ENCODE measurements at places on chromosomes 2 and 18. TPM values are rescaled to one million over a fixed set of nuclear protein-coding genes. Genes with fewer than 3 reads are reported as not detected.

SERPINB2 gene
- not detected for total RNA-seq

ANKRD62 gene
- not detected for total RNA-seq

DCC gene
- total RNA-seq, result not detected

DSEL gene
- 0.30 TPM for total RNA-seq

SLC9A2 gene
- total RNA-seq, result not detected

RPE gene
- total RNA-seq, result 52.6 TPM

SERPINB12 gene
- total RNA-seq, result not detected

TXNDC2 gene
- not detected for total RNA-seq

PDE11A gene
- total RNA-seq, result not detected

GRCh38 chr18:58867281-58867961, 2.7 kb downstream of the ZNF532 start:
- H3K4me1 ChIP-seq, result peaks cover 4% of the 10 kb centered on the region
- H3K27me3 ChIP-seq, result peaks cover 78% of the 10 kb centered on the region
- H3K36me3 ChIP-seq, result peaks cover 4% of the 10 kb centered on the region

DNA sequence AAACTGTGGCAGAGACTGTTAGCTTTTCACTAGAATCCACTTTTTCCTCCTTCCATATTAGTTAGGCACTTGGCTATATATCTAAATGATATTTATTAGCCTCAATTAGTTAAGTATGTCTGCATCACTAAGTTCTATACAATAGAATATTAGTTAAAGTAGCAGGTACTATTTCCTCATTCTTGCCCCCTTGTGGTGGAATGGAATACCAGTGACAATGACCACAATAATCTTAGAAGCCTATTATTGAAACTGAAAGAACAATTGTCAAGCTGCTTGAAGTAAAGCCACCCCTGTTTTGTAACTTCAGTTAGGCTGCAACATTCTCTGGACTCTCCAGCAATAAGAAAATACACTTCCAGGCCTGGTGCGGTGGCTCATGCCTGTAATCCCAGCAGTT, 476.3 kb upstream of the VWC2L start:
- H3K4me3 ChIP-seq, result no peak overlapping the region
- H3K27me3 ChIP-seq, result peaks cover 4% of the 10 kb centered on the region
- no peaks in the 10 kb centered on the region for H3K36me3 ChIP-seq
- peaks cover 2% of the 10 kb centered on the region for H3K4me1 ChIP-seq
- no peak for DNase-seq
- H3K27ac ChIP-seq, result no peak overlapping the region

DNA sequence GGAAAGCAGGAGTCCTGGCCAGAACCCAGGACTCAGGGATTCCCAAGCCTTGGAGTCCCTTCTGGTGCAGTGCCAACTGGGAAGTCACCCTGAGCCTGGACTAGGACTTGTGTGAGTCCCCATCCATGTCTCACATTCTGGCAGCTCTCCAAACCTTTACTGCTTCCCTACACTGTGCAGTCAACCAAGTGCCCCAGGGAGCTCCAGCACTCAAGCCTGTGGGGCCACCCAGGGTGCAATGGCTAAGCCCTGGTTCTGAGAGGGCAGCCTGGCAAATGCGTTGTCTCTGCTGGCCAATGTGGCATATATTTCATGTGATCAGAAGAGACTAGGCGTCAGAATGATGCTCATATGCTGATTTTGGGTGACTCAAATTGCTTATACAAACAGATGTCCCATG, 223.4 kb downstream of the SP3 start:
- H3K27me3 ChIP-seq, result peaks cover 34% of the 10 kb centered on the region
- no peak for DNase-seq
- H3K4me1 ChIP-seq, result no peaks in the 10 kb centered on the region
- H3K27ac ChIP-seq, result no peak overlapping the region
- H3K4me3 ChIP-seq, result no peak overlapping the region

GRCh38 chr18:33750366-33750765, 172.3 kb downstream of the ASXL3 start:
- H3K4me1 ChIP-seq, result no peaks in the 10 kb centered on the region
- no peaks in the 10 kb centered on the region for H3K27me3 ChIP-seq
- no peaks in the 10 kb centered on the region for H3K36me3 ChIP-seq
- no peak for DNase-seq
- H3K4me3 ChIP-seq, result no peak overlapping the region
- H3K27ac ChIP-seq, result no peak overlapping the region

DNA sequence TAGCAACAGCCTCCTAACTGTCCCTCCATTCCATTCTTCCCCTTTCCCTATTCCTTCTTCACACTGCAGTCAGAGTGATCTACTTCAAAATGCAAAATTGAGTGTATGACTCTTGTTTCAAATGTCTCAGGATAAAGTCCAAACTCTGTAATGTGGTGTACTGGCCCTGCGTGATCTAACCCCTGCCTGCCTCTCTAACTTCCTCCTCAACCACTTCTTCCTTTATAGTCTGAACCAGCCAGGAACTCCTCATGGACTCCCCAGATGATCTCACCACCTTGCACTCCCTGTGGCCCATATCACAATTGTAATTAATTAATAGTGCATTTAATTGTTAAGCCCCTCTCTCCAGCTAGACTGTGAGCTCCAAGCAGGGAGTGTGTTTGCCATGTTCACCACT, 3.1 kb upstream of the B3GNT2 start:
- no peak overlapping the region for H3K27ac ChIP-seq
- H3K4me1 ChIP-seq, result peaks cover 2% of the 10 kb centered on the region
- peaks cover 6% of the 10 kb centered on the region for H3K36me3 ChIP-seq
- no peak overlapping the region for H3K4me3 ChIP-seq
- no peak for DNase-seq

GRCh38 chr2:120592084-120592483, 143.6 kb upstream of the GLI2 start:
- H3K4me3 ChIP-seq, result no peak overlapping the region
- DNase-seq, result no peak
- no peaks in the 10 kb centered on the region for H3K4me1 ChIP-seq
- H3K27ac ChIP-seq, result no peak overlapping the region

- H3K36me3 ChIP-seq, result no peaks in the 10 kb centered on the region
- peaks cover 75% of the 10 kb centered on the region for H3K27me3 ChIP-seq
- no peak overlapping the region for H3K27ac ChIP-seq
- no peak overlapping the region for H3K4me3 ChIP-seq
Measured at GRCh38 chr2:218852911-218853667, 6.5 kb upstream of the WNT6 start.

DNA sequence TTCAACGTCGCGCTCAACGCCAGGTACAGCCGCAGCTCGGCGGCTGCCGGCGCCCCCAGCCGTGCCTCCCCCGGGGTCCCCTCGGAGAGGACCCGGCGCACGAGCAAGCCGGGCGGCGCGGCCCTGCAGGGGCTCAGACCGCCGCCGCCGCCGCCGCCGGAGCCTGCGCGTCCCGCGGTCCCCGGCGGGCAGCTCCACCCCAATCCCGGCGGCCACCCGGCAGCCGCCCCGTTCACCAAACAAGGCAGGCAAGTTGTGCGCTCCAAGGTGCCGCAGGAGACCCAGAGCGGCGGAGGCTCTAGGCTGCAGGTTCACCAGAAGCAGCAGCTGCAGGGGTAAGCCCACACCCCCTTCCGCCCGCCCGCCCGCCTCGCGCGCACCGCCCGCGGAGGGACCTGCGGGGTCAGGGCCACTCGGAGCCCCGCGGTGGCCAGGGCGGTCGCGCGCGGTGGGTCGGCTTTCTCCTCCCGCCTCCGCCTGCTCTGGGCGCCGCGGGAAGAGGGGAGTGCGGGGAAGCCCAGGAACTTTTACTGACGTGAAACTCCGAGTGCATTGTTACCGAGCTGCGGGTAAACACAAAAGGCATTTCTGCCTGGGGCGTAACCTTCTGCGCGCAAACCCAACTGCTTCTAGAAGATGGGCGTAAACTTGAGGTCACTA, 861 bp downstream of the LTBP1 start:
- no peaks in the 10 kb centered on the region for H3K36me3 ChIP-seq
- H3K4me1 ChIP-seq, result peaks cover 16% of the 10 kb centered on the region
- no peak overlapping the region for H3K27ac ChIP-seq
- peaks cover 63% of the 10 kb centered on the region for H3K27me3 ChIP-seq
- peak; percentile 34 for DNase-seq

DNA sequence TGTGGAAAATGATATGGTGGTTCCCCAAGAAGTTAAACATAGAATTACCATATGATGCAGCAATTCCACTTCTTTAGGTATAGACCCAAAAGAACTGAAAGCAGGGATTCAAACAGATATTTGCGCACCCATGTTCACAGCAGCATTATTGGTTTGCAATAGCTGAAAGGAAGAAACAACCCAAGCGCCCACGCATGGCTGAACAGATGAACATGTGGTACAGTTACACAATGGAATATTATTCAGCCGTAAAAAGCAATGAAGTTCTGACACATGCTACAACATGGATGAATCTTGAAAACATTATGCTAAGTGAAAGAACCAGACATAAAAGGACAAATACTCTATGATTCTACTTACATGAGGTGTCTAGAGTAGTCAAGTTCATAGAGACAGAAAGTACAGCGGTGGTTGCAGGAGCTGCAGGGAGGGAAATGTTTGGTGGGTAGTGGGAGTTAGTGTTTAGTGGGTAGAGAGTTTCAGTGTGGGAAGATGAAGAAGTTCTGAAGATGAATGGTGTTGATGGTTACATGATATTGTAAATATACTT, 26.7 kb upstream of the ASPRV1 start:
- no peak overlapping the region for H3K4me3 ChIP-seq
- H3K4me1 ChIP-seq, result peaks cover 3% of the 10 kb centered on the region
- H3K27me3 ChIP-seq, result no peaks in the 10 kb centered on the region

GRCh38 chr2:104472076-104472475, 381.8 kb upstream of the POU3F3 start:
- no peak overlapping the region for H3K4me3 ChIP-seq
- peaks cover 17% of the 10 kb centered on the region for H3K27me3 ChIP-seq
- no peaks in the 10 kb centered on the region for H3K36me3 ChIP-seq
- H3K4me1 ChIP-seq, result no peaks in the 10 kb centered on the region
- DNase-seq, result no peak

GRCh38 chr2:11710210-11710609, 36.2 kb upstream of the LPIN1 start:
- no peak overlapping the region for H3K27ac ChIP-seq
- no peaks in the 10 kb centered on the region for H3K27me3 ChIP-seq
- H3K36me3 ChIP-seq, result no peaks in the 10 kb centered on the region
- H3K4me1 ChIP-seq, result peaks cover 4% of the 10 kb centered on the region

GRCh38 chr2:237171396-237171795, 85.7 kb downstream of the COPS8 start:
- no peak overlapping the region for H3K27ac ChIP-seq
- no peaks in the 10 kb centered on the region for H3K36me3 ChIP-seq
- H3K27me3 ChIP-seq, result peaks cover 16% of the 10 kb centered on the region
- H3K4me3 ChIP-seq, result no peak overlapping the region
- DNase-seq, result no peak

DNA sequence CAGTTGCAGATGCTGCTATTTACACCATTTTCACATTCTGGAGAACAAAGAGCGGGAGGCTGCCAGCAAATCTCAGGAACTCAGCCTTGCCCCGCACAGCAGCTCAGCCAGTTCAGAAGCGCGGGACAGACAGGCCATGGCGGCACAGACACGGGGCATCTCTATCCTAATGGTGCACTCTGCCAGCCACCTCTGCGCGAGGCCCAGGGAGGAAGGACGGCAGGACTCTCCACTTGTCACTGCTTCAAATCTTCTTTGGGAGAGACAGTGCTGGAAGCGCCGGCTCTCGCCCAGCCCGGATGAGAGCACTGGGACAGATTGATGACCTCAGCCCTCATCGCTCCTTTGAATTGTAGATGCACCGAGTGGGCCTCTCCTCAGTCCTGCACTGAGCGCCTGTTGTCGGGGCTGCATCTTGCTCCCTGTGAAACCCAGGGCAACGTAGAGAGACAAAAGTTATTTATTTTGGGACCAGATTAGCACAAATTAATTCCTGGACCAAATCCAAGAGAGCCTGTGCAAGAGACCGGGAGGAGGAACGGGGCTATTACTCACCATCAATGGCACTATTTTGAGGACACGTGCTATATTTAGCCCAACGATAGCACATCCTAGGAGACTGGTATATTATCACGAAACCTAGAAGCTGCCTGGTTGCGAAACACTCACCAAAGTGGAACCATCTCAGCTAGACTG, 211.4 kb upstream of the SMIM21 start:
- DNase-seq, result no peak
- H3K27me3 ChIP-seq, result no peaks in the 10 kb centered on the region
- no peaks in the 10 kb centered on the region for H3K36me3 ChIP-seq
- no peak overlapping the region for H3K4me3 ChIP-seq

- no peaks in the 10 kb centered on the region for H3K4me1 ChIP-seq
- peak; percentile 44 for DNase-seq
- H3K4me3 ChIP-seq, result no peak overlapping the region
- no peak overlapping the region for H3K27ac ChIP-seq
Measured at GRCh38 chr2:16756831-16757644, 91.4 kb upstream of the CYRIA start.

- H3K4me3 ChIP-seq, result no peak overlapping the region
- H3K4me1 ChIP-seq, result peaks cover 9% of the 10 kb centered on the region
- no peak for DNase-seq
- no peak overlapping the region for H3K27ac ChIP-seq
- no peaks in the 10 kb centered on the region for H3K27me3 ChIP-seq
Measured at GRCh38 chr2:189836644-189837043, 52.4 kb downstream of the PMS1 start.

- no peak overlapping the region for H3K27ac ChIP-seq
- no peaks in the 10 kb centered on the region for H3K4me1 ChIP-seq
- no peaks in the 10 kb centered on the region for H3K36me3 ChIP-seq
- H3K27me3 ChIP-seq, result peaks cover 40% of the 10 kb centered on the region
- no peak overlapping the region for H3K4me3 ChIP-seq
- DNase-seq, result no peak
Measured at GRCh38 chr2:45026924-45027450, 17.7 kb upstream of the SIX2 start.

- no peak for DNase-seq
- no peaks in the 10 kb centered on the region for H3K27me3 ChIP-seq
- H3K4me3 ChIP-seq, result no peak overlapping the region
- H3K27ac ChIP-seq, result no peak overlapping the region
Measured at GRCh38 chr2:232802091-232802490, 25.7 kb upstream of the KCNJ13 start.

DNA sequence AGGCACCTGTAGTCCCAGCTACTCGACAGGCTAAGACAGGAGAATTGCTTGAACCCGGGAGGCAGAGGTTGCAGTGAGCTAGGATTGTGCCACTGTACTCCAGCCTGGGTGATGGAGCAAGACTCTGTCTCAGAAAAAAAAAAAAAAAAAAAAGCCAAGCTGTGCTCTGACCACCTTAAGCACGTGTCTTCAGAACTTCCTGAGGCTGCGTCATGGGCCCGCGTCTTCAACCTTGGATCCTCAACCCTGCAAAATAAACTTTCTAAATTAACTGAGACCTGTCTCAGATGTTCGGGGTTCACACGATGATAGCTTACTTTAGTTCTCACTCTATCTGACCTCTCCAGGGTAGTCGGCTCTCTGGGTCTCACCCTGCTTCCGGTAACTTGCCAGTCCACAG, 65.8 kb upstream of the CABLES1 start:
- peaks cover 20% of the 10 kb centered on the region for H3K36me3 ChIP-seq
- no peaks in the 10 kb centered on the region for H3K27me3 ChIP-seq
- no peak overlapping the region for H3K4me3 ChIP-seq
- H3K27ac ChIP-seq, result peak overlapping the region; percentile 55
- DNase-seq, result no peak

All from activated naive CD8-positive, alpha-beta T cell treated with anti-CD3 and anti-CD28 coated beads for 36 hours (primary cell).